ENCODE measurements at places on chromosomes 3 and 15.

GRCh38 chr3:26963361-26963743 lies 340.8 kb downstream of the LRRC3B start:
- no peak for DNase-seq

- DNase-seq: no peak
These were observed 38.6 kb upstream of the NANOGP8 start for GRCh38 chr15:35123743-35124142.

GRCh38 chr15:73317651-73318462 lies 50.9 kb downstream of the HCN4 start:
- no peak for DNase-seq

- DNase-seq: no peak
These were observed 2.2 kb upstream of the PRKCD start for GRCh38 chr3:53158765-53159155.

DNA sequence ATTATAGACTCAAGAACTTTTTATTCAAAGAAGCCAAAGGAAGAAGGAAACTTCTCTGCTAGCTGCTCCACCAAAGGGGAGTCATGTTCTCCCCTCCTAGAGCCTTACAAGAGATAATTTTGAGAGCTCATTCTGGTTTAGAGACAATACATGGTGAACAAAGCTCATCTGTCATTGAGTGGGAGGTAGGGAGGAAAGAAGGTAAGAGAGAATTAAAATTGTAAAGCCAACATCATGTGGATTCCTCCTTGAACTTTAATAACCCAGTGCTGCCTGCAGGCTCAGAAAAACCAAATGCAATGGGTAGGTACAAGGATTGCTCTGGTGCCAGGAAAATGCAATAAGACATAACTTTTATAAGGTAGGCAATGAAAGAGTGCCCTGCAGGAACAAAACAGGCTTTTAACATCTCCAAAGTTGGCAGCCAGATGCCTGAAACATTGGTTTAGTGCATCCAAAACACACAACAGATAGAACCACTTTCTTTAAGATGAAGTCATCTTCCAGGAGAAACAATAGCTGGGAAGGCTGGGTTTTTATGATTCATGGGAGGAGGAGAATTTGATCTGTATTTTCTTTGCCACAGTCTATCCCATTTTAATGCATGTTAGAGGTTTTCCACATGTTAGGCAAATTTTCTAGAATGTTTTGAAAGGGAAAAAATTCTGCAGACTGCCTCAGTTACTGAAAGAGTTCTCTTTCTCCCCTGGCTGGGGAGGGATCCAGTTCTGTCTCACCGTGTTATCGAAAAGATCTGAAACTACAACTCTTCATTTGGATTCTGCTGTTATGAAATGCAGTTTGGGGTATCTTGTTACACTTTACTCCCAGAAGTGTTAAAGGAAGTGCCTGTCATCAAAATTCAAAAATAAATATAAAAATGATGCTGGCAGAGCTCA lies 11.3 kb upstream of the ARHGEF3 start:
- no peak for DNase-seq

- no peak for DNase-seq
These were observed 501 bp downstream of the NDN start for GRCh38 chr15:23686466-23687142.

DNA sequence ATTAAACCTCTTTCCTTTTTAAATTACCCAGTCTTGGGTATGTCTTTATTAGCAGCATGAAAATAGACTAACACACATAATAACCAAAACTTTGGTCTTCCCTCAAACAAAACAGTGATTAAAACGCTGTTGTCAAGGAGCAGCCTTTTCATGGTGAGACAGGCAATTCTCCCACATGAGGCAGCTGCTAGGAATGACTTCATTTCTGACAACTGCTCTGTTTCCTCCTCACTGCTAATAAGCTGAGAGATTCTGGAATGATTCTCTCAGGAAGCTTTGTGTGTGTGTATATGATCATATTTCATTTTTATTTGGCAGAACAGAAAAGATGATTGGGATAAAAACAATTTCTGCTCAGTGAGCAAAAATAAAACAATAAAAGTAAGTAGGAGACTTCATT lies 580.6 kb upstream of the ADAMTS9 start:
- DNase-seq: peak; percentile 75

GRCh38 chr15:26888761-26889160 lies 21.9 kb downstream of the GABRA5 start:
- no peak for DNase-seq

GRCh38 chr3:111803123-111803593 lies 55.9 kb upstream of the PHLDB2 start:
- peak; percentile 39 for DNase-seq

DNA sequence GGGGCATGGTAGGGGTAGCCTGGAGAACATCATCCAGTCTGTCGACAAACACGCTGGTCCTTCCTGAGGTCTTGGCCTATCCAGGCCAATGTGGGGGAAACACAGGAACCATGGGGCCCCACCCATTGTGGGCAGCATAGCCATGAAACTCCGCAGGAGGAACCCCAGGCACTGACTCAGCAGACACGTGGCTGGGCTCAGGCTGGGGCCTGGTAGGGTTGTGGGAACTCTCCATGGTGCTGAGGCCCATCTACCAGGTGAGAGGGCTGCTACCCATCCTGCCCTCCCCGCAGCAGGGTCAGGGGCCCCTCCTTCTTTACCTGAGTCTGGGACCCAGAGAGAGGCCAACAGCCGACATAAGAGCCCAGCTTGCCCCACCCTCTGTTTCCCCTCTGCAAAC lies 22.6 kb upstream of the CACNA2D2 start:
- no peak for DNase-seq

GRCh38 chr15:28079313-28079969 lies 19.7 kb downstream of the OCA2 start:
- no peak for DNase-seq

DNA sequence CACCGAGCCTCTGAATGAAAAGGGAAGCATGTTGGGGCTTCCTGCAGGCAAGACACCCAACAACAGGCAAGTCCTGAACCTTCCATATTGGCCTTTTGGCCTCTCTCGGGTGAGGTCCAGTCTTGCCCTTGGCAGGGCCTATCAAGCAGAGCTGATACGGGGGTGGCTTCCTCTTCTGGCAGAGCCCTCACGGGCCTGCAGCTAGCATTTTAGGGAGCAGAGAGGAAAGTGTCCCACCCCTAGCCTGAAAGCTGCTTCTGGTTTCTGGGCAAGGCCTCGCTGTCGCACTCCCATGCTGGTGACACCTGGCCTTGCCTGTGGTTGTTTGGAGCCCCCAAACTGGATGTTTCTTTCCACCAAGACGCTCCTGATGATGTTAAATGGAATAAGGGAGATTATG lies 31.8 kb upstream of the CTSH start:
- no peak for DNase-seq

DNA sequence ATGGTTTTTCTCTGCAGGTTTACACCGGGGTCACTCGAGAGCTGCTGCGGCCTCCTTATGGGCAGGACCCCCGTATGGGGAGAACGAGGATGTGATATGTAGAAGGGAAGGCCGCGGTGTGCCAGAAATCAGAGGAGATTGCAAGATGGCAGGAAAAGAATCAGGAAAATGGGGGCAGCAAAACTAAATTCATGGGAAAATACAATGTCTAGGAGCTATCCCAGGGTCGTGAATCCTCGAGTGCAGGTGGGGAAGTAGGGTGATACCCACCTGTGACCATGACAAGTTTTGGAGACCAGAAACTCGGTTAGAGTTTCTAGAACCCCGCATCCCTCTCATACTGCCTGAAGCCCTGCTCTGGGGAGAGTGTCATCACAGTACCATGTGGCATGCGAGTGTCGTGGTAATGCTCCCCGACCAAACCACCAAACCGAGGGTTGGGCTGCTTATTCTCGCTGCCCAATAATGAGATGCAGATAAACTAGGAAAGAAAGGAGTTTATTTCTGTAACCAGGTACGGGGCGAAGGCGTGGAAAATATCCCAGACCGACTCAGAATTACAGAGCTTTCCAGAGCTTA lies 781 bp downstream of the TRNT1 start:
- DNase-seq: peak; percentile 2

DNA sequence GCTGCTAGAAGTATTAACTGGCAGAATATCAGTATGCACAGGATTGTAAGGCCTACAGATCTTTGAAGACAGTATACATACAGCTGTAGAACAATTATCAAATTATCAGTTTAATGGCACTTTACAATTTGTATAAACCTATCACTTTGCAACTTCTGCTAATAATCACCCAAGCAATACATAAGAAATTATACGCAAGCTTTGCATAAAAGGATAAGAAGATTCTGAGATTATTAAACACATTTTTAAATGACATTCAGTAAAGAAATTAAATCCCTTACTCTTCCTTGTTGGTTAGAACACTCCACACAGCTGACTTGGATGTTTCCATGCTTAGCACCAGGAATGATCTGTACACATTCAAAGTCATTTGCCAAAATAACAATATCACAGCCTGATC lies 46.8 kb downstream of the DMXL2 start:
- DNase-seq: no peak

DNA sequence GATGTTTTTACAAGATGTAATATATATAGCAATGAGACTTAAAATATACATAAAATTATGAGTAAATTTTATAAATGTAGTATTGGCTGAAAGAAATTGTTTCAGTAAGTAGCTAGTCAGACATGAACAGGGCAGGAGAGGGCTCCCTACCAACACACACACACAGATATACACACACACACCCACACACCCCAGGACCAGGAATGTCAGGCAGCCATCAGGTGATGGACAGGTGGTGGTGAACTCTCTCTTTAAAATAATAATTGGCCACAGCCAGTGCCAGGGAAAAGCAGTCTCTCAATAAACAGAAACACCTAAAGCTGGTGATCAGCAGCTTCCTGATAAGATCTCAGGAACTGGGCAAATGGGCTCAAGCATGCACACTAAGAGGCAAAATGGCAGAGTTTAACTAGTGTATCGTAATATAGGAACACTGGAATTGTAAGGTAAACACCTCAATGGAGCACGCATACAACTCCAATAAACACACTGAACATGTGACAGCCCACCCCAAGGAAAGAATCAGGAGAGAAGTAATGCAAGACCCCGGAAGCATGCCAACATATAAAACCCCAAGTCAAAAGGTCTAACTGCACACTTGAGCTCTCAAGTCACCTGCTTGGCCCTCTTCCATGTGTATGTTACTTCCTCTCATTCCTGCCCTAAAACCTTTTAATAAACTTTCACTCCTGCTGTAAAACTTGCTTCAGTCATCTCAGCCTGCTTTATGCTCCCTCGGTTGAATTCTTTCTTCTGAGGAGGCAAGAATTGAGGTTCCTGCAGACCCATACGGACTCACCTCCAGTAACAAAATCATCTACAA lies 1034.1 kb upstream of the SEMA6D start:
- DNase-seq: no peak

DNA sequence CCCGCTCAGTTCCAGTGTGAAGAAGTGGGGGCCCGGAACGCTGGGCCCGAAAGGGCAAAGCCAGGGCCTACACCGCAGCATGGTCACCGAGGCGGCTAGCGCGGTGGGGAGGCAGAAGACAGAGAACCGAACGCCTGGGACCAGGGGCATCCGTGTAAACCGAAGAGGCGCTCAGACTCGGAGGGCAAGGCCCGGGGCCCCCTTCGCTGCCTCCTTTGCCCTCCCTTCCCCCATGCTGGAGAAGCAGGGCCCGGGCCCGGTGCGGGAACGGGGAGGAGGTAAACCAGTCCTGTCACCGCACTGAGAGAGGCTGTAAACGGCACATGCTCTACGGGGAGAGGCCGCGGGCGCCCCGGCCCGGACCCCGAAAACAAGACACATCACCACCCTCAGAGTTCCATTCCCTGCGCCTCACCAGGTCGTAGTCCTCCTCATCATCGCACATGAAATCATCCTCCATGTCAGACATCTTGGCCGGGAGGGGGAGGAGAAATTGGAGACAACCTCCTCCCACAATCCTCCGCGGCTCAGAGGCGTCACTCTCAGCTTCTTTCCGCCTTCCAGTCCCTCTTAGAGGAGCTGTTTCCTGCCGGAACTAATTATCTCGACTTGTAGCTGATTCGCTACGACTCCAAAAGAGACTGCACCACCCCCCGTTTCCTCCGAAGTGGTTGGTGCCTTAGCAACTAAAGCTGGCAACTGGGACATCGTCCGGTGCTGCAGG lies at the start of gene COPS2:
Gene COPS2, minus strand, starts transcription at position 490 of the 724 bp plus-strand sequence. Its CDS starts 21 bp downstream, at position 469.
- DNase-seq: peak; percentile 98

DNA sequence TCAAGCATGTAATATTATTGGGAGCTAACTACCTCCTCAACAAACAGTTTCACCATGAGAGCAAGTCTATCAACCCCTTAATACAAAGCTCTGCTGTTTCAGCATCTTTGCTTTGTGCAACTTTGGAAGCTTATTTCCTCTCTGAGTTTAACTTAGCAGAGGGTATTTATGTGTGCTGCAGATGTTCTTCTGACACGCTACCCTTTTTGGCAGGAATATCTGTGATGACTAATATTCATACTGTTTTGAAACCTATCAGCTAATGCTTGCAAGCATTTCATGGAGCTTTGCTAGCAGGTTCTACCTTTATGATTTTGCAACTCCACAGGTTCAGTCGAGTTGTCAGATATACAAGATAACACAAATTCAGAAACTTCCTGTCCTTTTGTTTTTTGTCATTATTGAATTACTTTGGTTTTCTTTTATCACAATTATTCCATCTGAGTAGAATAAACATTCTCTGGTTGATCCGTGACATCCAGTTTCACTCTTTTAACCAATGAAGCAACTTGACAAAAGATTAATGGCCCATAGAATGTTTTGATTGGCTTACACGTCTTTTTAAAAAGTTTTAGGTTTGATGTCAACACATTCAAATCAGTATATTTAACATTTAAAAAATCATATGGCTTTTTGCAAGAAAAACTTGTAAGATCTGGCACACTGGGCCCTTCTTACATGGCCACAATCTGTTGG lies 1.7 kb upstream of the SLC9A9 start:
- DNase-seq: peak; percentile 60

- DNase-seq: no peak
These were observed 5.7 kb upstream of the FILIP1L start for GRCh38 chr3:100120012-100120411.

- DNase-seq: no peak
These were observed 414.7 kb upstream of the ARRDC4 start for GRCh38 chr15:97545799-97546198.

DNA sequence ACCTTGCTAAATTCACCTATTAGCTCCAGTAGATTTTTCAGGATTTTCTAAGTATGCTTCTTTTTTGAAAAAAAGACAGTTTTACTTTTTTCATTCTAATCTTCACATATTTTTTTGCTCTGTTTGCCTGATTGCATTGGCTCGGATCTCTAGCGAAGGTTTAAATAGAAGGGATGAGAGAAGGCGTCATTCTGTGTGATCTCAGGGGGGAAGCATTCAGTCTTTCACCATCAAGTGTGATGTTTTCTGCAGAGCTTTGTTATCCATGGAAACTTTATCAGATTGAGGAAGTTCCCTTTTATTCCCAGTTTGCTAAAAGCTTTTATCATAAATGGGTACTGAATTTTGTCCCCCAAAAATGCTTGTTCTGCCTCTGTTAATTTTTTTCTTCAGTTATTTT lies 120.3 kb downstream of the LRRK1 start:
- DNase-seq: no peak

GRCh38 chr3:114553949-114554593 lies 260.2 kb downstream of the TIGIT start:
- no peak for DNase-seq
